Activated naive CD4-positive, alpha-beta T cell treated with anti-CD3 and anti-CD28 coated beads, Interleukin-2, amount 10 ng/mL, durations not matched to agents 7 days and 5 days (primary cell): ENCODE measurements at places on chromosomes 3 and 15.

DNA sequence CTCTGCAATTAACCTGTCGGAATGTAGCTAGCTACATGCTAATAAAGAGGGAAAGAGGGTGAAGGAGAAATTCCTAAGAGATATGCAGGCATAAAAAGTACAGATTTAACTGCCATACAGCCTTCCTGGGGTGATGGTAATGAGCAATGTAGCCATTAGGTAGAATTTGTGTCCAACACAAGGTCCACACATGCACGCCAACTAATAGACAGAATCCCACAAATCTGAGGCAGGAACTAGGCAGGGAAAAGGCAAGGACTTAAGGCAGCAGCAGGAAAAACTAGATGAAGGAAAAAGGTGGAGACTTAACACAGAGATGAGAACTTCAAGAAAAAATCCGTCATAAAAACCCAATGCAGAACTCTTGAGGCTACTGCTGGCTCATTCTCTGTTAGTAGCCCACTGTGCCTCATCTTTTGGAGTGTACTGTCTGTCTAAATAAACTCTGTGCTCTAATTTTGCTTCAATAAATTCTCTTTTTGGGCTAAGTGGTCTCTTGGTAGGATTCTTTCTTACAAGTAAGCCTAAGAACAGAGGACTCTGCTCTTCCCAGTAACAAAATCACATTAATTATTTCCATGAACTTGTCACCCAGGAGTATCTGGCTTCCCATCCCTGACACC, 81.5 kb downstream of the BTLA start:
- DNase-seq, result no peak

DNA sequence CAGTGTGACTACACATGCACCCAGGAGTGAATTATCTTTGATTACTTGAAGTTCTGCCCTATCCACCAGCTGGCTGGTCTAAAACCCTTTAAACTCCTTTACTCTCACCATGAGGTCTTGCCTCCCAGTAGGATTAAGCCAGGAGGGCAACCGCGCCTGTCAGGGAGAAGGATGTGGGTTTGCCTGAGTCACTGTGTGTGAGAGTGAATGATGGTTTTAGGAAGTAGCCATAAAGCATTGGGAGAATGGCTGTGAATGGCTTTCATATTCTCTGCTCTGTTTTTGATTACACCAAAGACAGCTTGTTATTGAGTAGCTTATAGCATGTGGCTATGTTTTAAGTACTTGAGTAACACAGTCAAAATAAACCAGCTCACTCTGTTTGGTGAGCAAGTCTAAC, 637.7 kb upstream of the TBL1XR1 start:
- no peak for DNase-seq

DNA sequence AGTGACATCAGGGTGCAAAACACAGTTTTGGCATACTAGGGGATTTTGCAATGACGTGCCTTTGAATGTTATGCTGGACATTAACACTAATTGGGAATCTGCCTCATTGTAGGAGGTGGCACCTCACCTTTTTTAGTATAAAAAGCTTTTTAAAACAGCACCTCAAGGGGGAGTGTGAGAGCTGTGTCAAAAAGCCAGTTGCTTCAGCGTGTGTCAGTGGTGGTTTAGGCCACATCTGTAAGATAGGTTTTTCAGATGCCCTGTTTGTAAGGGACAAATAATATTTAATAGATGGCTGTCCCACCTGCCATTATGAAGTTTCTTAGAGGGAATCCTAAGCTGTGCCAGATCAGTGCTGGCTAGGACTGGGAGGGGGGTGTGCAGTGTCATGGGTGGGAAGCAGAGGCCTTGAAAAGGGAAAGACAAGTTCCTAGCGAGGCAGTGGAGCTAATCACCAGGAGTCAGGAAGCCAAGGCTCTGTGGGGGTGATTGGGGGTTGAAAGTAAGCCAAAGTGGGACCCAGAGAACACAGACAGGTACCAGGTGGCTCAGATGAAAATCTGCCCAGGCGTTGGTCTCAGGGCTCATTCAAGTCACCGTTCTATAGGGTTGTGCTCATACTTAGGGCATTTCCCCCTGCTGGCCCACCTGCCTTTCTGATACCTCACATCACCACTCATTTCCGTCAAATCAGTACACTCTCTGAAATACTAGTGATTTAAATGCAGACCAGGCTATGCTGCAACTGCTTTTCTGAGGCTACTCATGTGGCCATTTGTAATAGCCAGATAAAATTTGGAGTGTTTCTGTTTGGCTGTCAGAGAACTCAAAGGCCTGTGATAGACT, 120.5 kb downstream of the BBX start:
- DNase-seq, result no peak

DNA sequence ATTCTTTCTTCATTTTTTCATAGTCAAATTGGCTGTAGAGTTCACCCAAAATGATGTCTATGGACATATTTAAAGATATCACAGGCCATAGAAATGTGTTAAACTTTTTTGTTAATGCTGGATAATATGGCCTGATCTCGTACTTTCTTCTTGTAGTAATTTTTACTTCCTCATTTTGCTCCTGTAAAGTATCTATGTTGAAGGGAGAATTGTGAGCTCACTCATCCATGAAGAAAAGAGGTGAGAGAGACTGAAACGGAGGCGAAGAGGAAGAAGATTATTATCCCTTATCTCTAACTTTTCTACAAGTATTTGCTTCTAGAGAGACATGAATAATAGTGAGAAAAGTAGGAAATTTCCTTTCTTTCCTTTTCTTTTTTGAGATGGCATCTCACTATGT, 613.8 kb upstream of the TBL1XR1 start:
- DNase-seq, result no peak

- no peak for DNase-seq
These were observed 319.2 kb downstream of the SLC9A9 start for GRCh38 chr3:143529018-143529478.

GRCh38 chr3:122169911-122170310, 13.6 kb upstream of the CASR start:
- no peak for DNase-seq

DNA sequence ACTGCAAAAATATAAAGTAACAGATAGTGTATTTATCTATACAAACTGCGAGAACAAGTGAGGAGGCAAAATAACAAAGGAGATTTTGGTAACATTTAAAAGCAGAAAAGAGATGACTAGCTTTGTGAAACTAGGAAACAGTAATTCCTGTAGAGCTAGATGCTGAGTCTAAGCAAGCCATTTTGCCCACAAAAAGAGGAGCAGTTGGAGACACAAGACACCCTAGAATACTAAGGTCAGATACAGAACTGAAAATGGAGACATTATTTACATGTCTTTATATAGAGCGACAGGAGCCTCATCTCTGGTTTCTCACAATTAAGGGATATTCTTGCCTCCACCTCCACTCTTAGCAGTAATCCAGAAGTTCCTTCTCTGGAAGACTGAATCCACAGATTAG, 732.4 kb upstream of the GBE1 start:
- DNase-seq, result no peak

GRCh38 chr15:25192651-25193050, 237.9 kb downstream of the SNRPN start:
- DNase-seq, result no peak

- no peak for DNase-seq
These were observed 1342.9 kb downstream of the SI start for GRCh38 chr3:163735394-163735793.

- DNase-seq, result no peak
These were observed 129.6 kb upstream of the GPR149 start for GRCh38 chr3:154559623-154560022.

- DNase-seq, result no peak
These were observed 1161.4 kb downstream of the SI start for GRCh38 chr3:163916596-163917560.

GRCh38 chr3:180466401-180467011, 135.5 kb upstream of the TTC14 start:
- DNase-seq, result no peak

GRCh38 chr3:46261926-46262594, 19.8 kb downstream of the CCR3 start:
- DNase-seq, result no peak

DNA sequence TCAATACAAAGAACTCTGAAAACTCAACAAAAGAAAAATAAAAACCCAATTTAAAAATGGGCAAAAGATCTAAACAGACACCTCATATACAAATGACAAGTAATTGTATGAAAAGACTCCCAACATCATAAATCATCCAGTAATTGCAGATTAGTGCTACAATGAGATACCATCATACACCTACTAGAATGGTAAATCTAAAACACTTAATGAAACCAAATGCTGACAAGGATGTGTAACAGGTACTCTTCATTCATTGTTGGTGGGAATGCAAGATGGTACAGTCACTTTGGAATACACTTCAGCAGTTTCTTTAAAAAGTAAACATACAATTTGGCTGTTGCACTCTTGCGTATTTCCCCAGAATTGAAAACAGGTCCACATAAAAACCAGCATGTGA, 68.4 kb downstream of the LHFPL4 start:
- no peak for DNase-seq

- no peak for DNase-seq
These were observed 44.8 kb downstream of the TMEM39A start for GRCh38 chr3:119418641-119419040.

- DNase-seq, result no peak
These were observed 230.7 kb upstream of the TMC3 start for GRCh38 chr15:81604713-81605112.

DNA sequence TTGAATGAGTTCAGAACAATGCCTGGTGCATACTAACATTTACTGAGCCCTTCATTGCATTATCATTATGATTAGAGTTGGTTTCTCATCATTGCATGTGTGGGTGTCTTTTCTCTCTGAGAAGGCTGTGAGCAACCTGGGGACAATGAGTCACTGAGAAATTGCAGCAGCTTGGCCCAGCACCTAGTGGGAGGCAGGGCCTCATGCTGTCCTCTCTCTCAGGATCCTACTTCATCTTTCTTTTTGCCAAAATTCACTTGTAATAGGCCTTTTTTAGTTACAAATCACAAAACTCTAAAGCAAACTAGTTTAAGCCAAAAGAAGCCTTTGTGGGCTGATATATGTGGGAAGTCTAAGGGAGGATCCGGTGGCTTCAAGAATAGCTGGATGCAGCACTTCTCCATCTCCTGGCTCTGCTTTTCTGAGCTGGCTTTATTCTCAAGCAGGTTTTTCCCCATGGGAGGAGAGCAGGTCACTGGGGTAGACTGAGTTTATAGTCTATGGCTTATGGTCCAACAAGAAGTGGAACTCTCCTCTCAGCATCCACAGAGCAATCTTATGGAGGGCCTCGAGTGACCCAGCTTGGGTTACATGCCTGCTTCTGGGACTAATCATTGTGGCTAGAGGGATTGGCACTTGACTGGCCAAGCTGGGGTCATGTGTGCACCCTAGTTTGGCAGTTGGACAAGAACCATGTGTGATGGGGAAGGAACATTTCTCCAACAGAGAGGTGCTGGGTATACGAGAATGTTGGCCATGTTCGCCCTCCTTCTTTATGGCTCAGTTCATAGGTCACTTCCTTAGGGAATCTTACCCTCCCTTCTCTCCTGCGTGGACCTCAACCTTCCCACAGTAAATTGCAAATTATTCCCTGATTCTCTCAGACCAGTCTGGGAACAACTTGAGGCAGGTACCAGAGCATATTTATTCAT, 8.7 kb upstream of the CAMK1 start:
- DNase-seq, result no peak

DNA sequence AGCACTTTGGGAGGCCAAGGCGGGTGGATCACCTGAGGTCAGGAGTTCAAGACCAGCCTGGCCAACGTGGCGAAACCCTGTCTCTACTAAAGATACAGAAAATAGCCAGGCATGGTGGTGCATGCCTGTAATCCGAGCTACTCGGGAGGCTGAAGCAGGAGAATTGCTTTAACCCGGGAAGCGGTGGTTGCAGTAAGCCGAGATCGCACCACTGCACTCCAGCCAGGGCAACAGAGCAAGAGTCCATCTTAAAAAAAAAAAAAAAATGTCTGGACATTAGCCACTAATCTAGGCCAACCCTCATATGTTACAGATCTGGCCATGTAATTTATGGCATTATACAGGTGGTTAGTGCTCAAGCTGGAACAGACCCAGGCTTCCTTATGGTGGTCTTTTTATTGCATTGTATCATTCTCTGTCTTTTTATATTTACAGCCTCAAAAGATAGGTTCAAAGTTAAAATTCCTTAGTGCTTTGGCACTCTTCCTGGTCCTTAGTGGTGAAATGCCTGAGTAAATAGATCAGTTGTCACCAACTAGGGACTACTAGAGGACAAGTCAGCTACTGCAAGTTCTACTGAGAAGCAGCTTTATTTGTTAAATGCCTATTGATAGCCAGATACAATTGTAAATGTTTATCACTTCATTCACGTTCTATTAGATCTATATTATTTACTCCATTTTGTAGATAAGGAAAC, 16.0 kb downstream of the STARD9 start:
- no peak for DNase-seq

- no peak for DNase-seq
These were observed 364.2 kb upstream of the PLSCR5 start for GRCh38 chr3:146969356-146969755.

DNA sequence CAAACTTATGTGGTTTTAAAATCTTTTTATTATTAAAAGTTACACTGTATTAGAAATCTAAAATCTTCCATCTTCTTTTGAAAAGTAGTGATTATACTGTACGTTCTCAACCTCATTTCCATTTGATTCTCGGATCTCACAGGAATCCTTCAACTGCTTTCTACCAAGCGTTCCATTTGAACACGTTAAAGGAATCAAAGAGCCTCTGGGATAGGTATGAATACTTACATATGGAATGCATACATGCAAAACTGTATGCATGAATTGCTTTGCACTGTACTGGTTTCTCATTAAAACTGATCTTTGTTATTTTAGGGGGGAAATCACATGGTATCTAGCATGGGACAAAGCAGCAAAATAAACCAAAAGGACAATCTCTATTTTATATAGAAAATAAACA, 14.8 kb downstream of the TSC22D2 start:
- DNase-seq, result no peak

GRCh38 chr15:31016446-31016915, 25.1 kb upstream of the MTMR10 start:
- no peak for DNase-seq

DNA sequence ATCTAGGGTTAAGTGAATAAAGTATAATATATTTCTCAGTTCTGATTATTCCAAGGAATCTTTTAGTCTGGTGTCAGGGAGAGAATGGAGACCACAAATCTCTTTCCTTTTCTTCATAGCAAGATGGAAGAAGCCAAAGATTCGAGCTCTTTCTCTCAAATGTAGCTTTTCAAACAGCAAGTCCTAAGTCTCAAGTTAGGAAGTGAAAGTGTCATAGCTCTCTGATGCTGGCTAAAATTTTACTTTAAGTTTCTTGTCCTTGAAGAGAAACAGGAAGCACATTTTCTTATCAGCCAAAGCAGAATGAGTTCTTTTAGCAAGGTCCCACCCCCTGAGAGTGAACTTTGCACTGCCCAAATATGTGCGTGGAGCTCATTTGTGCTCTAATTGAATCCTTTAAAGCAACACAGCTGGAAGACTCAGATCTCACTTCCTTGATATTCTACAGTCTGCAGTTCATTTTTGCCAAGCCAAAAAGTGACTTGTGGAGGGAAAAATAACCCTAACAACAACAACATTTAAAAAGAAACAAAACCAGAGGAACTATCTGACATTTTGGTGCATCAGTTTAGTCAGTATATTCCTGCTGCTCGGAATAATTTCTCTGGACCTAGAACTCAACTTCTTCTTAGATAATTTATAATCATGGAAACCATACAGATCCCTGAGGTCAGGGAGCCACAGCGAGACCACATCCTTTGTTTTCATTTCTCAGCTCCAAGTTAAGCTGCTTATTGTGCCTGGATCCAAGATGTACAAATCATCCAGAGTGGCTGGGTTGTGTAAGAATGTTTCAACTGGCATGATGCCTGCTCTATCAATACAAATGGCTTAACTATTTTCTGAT, 238.7 kb upstream of the P2RY1 start:
- DNase-seq, result peak; percentile 37
